ENCODE measurements at places on chromosomes 5 and 9. TPM values are rescaled to one million over a fixed set of nuclear protein-coding genes. Genes with fewer than 3 reads are reported as not detected.

Gene ORM2
- total RNA-seq = not detected

Gene PTRH1
- total RNA-seq = 13.8 TPM

Gene IFNK
- total RNA-seq = not detected

Gene NR5A1
- total RNA-seq = not detected

Gene DAB2
- total RNA-seq = 520 TPM

Gene FCN2
- not detected for total RNA-seq

Gene CBY3
- not detected for total RNA-seq

Gene PPIP5K2
- 94.3 TPM for total RNA-seq

Gene SLC25A2
- 1.9 TPM for total RNA-seq

Gene CCDC69
- total RNA-seq = 4.4 TPM

Gene ANKDD1B
- 0.12 TPM for total RNA-seq

Gene CDH6
- total RNA-seq = 1.5 TPM

Gene SPINK4
- not detected for total RNA-seq

Gene NEUROG1
- total RNA-seq = not detected

Gene F2RL2
- 15.9 TPM for total RNA-seq

Gene C9orf43
- 0.49 TPM for total RNA-seq

Gene CA9
- total RNA-seq = not detected

Gene GFI1B
- not detected for total RNA-seq

Gene PCDHB8
- total RNA-seq = 1.2 TPM

Gene SNCB
- total RNA-seq = not detected

Gene FOXD4L5
- total RNA-seq = 0.16 TPM

Gene GCNT4
- total RNA-seq = 24.8 TPM

Gene IL9
- total RNA-seq = not detected

Gene CDX1
- not detected for total RNA-seq

Gene PCDHGB6
- 6.1 TPM for total RNA-seq

Gene PRUNE2
- total RNA-seq = 56.6 TPM

Gene POU4F3
- not detected for total RNA-seq

Gene SLC35A4
- total RNA-seq = 21.1 TPM

Gene C5orf52
- not detected for total RNA-seq

Gene ZNF354C
- total RNA-seq = 9.4 TPM

Gene IL4
- not detected for total RNA-seq

Gene CSF1R
- total RNA-seq = 0.16 TPM

Gene NSUN2
- 45.8 TPM for total RNA-seq

Gene PCDHB2
- 6.8 TPM for total RNA-seq

All from hair follicle dermal papilla cell (primary cell).